ENCODE measurements at places on chromosomes 3 and 15.

GRCh38 chr3:82676356-82677026 is 915.0 kb upstream of the GBE1 start:
- no peak for DNase-seq

DNA sequence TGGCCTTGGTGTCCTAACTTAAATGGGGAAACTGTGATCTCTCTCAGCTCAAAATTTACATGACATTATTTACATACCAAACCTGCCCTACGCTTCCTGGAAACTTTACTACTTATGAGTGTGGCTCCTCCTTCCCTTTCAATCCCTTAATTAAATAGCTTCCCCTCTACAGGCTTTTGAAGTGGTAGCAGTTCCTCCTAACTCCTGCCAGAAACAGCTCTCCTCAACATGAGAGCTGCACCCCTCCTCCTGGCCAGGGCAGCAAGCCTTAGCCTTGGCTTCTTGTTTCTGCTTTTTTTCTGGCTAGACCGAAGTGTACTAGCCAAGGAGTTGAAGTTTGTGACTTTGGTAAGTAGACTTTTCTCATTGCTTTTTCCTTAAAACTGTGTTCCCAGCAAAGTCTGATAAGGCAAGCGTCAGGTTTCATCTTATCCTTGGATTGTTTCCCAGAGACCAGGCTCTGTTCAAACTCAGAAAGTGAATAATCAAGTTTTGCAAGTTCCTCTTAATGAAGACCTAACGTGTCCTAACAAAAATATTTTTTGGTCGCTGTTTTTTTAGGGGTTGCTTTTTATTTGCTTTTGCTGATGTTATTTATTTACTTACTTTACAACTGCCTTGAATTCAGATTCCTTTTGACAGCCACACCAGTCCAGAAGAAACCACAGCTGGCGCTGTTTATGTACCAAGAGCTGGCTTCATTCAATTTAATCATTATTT is at the start of gene ACP3:
TSS of gene ACP3 (plus strand) at position 179 of the 720 bp plus-strand sequence. CDS start at position 229, 50 bp downstream.
- peak; percentile 94 for DNase-seq

GRCh38 chr3:119885746-119886530 is 104.0 kb downstream of the NR1I2 start:
- DNase-seq, result no peak

- DNase-seq, result no peak
Observed at GRCh38 chr3:114308377-114308776, 14.5 kb downstream of the TIGIT start.

DNA sequence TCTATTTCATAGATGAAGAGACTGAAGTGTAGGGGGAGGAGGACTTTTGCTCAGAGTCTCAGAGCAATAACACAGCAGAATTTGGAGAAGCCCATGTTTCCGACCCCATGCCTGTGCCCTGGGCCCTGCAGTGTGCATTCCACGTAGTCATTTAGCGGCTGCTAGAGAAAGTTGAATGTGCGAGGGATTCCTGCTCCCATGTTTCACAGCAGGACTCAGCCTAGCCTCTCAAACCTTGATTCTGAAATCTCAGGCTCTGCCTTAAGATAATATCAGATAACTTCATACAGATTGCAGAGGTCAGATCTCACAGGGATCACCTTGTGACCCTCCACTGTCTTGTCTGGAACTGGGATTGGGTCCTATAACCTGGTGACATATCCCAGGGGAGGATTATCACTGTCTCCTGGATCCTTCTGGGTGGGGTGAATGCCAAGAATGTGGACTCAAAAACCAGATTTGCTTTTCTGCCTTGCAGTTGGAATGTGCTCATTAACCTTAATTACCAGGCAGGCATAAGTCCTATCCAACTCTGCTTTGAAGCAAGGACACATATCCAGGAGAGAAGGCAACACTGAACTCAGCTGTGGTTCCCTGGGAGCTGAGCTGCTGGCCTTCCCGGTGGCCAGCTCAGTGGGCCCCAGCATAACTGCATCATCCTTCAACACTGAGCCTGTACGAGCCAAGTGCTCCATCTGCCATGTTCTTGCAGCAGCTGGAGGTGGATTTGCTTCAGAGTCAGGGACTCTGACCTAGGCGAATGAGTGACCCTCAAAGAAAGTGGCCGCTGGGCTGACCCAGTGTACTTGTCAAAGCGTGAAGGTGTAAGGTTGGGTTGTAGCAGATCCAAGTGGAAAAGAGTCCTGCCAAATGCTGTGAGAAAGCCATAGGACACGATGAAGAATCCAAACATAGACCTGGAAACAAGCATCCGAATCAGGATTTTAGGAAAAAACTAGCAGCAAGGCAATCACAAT is 43.0 kb downstream of the CTXND1 start:
- DNase-seq, result no peak

DNA sequence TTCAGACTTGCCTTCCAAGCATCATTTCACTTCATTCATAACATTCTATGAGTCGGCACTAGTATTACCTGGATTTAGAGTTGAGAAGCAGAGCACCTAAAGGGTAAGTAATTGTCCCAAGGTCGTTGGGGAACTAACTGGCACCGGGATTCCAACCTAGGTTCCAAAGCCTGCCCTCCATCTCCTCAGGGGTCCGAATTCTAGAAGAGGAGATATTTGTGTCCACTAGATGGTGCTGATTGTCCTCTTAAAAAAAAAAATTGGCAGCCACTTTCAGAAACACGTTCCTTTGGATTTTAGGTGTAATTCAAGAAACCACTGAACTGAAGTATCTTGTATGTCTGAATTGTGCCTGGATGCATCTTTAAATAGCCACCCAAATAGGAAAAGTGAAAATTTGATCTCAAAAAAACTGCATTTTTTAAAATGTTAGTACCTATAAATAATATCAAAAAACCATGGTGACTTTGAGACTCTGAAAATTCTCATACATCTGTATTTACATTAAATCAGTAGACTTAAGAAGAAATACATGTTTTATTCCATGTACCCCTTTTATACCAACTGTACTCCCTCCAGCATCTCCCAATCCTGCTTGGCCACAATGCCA is 3.9 kb upstream of the FSIP1 start:
- DNase-seq, result peak; percentile 65

DNA sequence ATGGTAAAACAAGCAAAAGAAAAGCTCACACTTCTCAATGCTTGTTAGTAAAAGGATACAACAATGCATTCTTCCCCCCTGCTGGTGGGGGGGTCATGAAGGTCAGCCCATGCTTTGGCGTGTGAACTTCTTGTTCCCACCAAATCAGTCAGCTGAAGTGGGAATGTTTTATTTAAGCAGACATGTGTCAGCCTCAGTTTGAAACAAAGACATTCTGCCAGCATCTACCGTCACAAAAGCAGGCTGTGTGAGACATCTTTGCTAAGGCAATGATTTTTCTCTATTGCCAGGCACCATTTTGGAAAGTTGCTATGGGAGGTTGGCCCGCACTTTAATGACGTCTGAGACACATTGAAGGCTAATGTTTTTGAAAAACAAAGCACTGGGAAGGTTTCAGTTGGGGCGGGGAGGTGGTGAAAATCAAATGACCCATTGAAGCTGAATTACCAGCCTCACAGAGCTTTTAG is 206.6 kb downstream of the TLE3 start:
- DNase-seq, result no peak

GRCh38 chr3:56131974-56132590 is 336.2 kb downstream of the ERC2 start:
- peak; percentile 20 for DNase-seq

GRCh38 chr3:68728343-68728742 is 204.0 kb downstream of the TAFA4 start:
- DNase-seq, result no peak

- DNase-seq, result no peak
Observed at GRCh38 chr3:20622304-20622703, 436.3 kb upstream of the SGO1 start.

DNA sequence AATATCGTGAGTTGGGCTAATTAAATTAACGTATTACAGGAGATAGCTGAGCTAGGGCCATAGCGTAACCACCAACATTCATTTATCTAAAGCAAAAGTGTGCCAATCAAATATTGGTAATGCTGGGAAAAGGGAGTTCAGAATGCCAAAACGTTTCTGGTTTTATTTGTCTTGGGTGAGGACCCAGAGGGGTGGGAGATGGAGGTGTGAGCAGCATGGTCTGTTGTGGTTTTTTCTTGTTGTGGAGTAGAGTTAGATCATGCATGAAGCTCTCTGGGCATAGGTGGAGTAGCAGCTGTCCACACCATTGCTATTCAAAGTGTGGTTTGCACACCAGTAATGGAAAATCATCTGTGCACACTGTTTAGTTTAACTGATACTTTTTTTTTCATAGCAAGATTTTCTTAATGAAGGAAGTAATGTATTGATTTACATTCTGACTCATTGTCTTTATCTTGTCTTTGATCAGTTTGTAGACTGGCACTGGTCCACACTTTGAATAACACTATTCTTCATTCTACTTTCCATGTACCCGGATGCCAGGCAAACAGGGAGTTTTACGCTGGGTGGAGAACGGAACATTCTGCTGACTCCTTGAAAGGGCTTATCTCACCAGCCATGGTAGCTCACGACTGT is 50.8 kb upstream of the CRTC3 start:
- DNase-seq, result no peak

GRCh38 chr3:66839508-66839907 is 158.6 kb upstream of the KBTBD8 start:
- no peak for DNase-seq

DNA sequence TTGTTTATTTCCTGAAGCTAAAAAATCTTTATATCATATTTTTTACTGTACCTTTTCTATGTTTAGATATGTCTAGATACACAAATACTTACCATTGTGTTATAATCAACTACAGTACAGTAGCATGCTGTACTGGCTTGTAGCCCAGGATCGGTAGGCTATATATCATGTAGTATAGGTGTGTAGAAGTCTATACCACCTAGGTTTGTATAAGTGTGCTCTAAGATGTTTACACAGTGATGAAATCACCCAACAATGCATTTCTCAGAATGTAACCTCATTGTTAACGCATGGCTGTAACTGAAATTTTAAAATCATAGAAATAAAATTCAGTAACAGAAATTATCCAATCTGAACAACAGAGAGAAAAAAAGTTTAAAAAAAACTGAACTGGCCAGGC is 43.2 kb downstream of the EIF3J start:
- no peak for DNase-seq

DNA sequence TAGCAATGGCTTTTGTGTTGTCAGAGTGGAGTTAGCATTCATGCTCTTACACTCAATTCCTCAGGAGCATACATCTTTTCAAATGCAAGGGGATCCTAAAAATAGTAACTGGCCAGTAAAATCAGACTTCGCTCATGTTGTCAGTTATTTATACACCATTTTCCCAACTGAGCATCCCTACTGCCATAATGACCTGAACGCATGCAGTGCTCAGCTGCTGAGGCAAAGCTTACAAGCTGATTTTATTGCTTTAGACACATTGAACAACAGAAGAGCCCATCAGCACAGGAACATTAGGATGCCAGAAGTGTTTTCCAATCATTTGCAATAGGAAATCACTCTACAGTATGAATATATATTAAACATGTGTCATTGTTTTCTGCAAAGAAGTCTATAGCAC is 689.7 kb upstream of the BCHE start:
- no peak for DNase-seq

- DNase-seq, result peak; percentile 48
Observed at GRCh38 chr3:63960048-63960711, 48.0 kb upstream of the SCAANT1 start.

GRCh38 chr3:31534065-31534425 is 1.3 kb downstream of the STT3B start:
- DNase-seq, result peak; percentile 45

DNA sequence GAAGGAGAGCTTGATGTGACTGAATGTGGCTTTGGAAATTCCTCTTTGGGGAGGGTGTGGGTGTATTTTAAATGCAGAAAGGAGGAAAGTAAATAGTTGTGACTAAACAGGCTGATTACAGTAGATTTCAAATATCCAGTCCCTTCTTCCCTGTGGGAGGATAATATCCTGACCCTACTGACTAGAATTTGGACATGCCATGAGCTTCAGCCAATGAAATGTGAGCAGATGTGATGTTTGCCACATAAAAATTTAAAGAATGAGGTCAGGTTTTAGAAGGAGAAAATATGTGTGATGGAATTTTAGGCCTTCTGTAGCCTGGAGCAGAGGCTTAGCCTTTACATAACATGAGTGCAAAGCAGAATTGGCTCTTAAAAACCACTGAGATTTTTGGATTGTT is 1218.9 kb downstream of the ROBO2 start:
- DNase-seq, result no peak

DNA sequence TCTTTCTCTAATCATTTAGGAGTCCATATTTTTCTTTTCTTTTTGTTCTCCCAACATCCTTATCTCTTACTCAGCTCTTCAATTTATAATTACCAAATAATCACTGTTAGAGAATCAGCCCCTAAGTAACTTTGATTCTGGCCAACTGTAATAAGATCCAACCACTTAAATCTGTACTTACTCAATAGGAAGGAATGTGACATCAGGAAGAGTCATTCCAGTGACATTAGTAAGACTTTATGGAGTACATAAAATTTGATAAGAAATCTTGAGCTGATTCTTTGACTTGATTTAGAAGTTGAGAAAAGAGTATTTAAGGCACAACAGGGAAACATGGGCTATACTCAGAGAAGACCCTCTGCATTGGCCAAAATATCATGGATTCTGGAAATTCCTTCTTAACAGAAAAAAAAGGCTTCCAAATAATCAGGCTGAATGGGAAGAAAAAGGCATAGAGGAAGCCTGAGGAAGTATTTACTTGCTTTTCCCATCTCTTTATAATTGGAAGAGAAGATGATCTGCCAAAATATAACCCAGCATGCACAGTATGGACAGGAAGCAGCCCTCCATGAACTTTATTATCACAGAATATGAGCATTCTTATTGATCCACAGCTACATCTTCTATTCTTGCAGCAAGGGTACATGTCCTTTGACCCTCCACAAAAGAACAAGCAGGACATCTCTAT is 289.7 kb upstream of the TPRG1 start:
- DNase-seq, result no peak

GRCh38 chr3:127172781-127173515 is 20.0 kb upstream of the PRR23E start:
- DNase-seq, result no peak

DNA sequence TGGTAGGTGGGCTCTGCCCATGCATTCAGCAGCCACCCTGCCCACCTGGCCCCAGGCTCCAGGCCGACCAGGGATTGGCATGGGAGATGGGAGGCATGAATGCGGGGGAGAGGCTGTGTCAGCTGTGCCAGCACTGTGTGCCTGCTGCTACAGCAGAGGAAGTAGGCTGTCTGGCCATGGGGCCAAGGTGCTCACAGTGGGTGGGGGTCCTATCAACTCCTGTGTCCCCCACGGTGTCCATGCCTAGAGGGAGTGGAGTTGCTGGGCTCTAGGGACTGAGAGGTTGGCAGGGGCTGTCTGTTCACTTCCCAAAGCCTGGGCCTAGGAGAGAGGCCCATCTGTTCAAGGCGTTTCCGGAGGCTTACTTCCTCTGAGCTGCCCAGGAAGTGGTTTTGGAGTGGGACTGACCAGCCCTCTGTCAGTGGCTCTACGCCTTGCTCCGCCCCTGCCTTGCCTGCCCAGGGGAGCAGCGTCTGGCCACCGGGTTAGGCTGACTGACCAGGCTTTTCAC is 5.8 kb downstream of the PRKCD start:
- DNase-seq, result peak; percentile 86

DNA sequence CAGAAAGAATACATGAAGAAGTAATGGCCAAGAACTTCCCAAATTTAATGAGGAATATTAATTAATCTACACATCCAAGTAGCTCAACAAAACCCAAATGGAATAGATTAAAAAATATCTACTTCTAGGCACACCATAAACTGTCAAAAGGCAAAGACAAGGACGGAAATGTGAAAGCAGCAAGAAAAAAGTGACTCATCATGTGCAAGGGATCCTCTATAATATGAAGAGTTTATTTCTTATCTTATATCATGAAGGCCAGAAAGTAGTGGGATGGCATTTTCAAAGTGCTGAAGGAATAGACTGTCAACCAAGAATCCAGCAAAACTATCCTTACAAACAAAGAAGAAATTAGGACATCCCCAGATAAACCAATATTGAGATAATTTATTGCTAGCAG is 73.9 kb upstream of the PRICKLE2 start:
- DNase-seq, result no peak
